NCI-H2081 (cell line): ENCODE measurements at places on chromosomes 16 and 17.

- no peak for DNase-seq
These were observed 8.7 kb upstream of the KCNH6 start for GRCh38 chr17:63514477-63514876.

- DNase-seq: no peak
These were observed 430.4 kb downstream of the WWOX start for GRCh38 chr16:78529881-78530280.

- DNase-seq: no peak
These were observed 121.9 kb upstream of the PLCG2 start for GRCh38 chr16:81657224-81657623.

- DNase-seq: no peak
These were observed 21.0 kb downstream of the ADGRG5 start for GRCh38 chr16:57563487-57563750.

- no peak for DNase-seq
These were observed 2.5 kb downstream of the TUBG1 start for GRCh38 chr17:42612013-42612412.

DNA sequence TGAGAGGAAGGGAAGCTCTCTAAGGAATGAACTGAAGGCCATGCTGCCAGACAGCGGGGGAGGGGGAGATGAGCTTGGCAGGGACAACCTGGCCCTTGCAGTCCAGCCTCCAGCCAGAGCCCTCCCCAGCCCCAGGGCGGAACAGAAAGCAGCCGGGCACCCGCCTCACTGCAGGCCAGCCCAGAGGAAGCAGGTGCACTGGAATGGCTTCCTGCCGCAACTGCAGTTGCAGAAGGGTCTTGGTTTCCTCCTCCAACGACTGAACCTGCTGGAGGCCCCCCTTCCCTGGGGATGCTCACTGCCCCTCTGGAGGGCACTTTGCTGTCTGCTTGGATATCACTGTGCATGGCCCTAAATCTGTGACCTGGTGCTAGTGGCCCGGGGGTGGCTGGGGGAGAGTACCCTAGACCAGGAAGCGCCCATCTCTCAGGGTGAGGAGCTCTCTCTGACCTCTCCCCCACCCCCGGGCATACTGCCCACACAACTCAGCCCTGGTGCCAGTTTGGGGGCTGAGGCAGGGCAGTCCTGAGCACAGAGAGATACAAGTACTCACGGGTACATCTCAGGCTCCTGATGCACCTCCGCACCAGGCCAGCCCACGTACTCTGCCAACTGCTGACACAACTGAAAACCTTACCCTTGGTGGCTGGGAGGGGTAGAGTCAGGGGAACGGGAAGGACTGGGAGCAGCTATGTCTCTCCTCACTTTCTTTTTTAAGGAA lies 41.1 kb downstream of the MYO18A start:
- no peak for DNase-seq

GRCh38 chr16:27749547-27749875 lies 199.6 kb downstream of the KATNIP start:
- DNase-seq: no peak

DNA sequence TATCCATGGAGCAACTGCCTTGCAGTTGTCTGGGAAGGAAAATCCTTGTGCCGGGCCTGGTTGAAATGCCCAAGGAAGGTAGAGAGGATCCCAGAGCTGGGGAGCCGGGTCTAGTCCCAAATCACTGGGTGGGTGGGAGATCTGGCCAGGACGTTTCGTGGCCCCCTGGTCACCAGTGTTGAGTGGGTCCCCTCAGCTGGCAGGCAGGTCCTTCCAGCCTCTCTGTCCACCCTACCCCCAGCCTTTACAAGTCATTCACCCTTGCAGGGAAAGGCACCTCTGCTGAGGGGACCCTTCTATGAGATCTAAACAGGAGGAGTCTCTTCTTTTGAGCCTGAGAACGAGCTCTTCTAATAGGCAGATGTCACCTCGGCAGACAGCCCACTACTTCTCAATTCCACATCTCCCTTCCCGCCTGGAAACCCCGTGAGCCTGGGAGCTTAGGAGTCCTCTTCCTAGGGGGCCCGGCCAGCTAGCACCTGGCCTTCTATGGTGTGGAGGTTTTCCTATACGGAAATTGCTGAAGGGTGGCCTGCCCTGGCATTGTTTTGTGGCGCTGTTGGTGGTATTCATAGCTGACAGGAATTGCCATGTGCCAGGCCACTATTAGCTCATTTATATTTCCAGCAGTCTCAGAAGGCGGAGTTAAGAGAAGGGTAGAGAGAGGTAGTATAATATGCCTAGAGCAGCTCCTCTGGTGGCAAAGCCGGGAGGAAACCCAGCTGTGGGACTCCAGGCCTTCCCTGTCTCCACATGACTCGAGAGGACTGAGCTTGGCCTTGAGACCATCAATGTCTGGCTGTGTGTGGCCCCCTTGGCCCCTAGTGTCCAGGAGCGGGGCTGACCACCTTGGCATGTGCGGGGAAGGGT lies 13.3 kb downstream of the MPRIP start:
- DNase-seq: peak; percentile 81

DNA sequence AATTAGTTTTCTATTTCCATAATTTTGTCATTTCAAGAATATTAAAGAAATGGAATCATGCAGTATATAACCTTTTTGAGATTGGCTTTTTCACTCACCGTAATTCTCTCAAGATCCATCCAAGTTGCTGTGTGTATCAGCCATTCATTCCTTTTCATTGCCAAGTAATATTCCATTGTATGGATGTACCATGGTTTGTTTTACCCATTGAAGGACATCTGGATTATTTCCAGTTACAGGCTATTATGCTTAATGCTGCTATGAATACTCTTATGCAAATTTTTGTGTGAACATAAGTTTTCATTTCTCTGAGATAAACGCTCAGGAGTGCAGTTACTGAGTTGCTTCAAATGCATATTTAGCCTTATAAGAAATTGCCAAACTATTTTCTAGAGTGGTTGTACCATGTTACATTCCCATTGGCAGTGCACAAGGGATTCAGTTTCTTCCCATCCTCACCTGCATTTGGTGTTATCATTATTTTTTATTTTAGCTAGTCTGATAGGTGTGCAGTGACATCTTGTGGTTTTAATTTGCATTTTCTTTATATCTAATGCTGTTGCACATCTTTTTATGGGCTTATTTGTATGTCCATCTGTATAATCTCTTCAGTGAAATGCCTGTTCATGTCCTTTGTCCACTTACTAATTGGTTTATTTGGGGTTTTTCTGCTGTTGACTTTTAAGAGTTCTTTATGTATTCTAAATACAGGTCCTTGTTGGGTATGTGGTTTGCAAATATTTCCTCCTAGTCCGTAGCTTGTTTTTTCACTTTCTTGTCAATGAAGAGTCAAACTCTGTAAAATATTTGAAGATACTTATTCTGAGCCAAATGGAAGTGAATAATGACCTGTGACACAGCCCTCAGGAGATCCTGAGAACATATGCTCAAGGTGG lies 32.7 kb downstream of the BMERB1 start:
- DNase-seq: peak; percentile 6

DNA sequence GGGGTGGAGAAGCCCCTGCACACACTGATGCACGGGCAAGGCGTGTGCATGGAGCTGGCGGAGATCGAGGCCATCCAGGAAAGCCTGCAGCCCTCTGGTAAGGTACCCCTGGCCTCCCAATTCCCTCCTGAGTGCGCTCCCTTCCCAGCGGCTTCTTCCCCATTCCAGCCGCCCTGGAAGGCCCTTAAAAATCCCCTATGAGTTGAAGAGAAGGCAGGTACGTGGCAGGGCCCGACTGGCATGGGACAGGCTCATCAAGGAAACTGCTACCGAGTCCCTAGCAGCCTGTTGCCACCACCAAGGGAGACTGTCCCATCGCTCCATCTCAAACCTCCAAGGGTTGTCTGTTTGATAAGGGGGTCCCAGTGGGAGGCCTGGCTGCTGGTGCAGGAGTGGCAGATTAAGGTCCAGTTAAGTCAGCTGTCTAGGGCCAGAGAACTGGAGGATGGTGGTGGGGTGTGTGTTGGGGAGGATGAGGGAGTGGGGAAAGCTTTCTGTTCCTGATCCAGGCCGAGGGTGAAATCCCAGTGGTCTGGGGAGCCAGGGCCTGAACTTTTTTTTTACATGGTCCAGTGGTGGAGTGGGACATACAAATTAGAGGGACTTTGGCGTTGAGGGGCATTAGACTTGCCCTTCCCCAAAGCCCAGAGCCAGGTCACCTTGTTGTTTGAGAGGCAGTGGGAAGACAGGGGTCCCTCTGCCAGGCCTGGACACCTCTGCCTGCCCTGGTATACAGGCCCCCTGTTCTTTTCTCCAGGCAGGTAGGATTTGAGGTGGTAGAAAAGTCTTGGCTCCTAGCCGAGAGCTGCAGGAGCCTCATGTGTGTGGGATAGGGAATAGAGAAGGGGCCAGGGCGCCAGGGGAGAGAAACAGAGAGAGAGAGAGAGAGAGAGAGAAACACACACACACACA lies 994 bp downstream of the IGFBP4 start:
- no peak for DNase-seq

GRCh38 chr17:17149520-17150447 lies 56.3 kb downstream of the PLD6 start:
- DNase-seq: no peak

GRCh38 chr17:76532072-76532651 lies 5.3 kb downstream of the CYGB start:
- no peak for DNase-seq

- no peak for DNase-seq
These were observed 90.8 kb downstream of the ABCC12 start for GRCh38 chr16:48064971-48065370.

DNA sequence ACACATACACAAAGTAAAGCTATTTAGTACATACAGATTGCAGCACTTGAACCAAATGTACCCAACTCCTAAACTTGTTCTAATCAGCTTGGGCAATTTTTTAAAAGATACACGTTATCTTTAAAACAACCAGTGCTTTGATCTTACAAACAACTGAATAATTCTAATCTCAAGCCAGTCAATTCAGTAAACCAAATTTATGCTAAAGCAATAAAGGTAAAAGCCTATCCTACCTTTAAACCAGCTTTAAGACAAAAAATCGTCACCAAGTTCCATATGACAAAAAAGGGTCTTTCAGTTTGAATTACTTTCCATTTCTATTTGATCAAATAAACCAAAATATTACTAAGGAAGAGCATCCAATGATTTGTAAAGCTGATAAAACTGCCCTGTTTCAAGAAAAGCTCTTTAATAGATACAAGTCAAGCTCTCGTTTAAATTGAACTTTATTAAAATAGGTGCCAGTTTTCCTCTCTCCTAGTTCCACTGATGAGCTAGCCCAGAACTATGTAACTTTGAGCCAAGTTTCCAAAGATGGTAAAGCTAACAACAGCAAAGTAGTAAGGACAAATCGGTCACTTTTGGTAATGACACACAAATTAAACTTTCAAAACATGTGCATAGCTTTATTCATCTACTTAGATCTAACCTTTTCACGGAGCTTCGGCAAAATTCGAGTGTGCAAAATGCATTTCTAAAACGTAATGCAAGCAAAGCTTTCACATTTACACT lies 10.2 kb downstream of the CRYBA1 start:
- DNase-seq: no peak

DNA sequence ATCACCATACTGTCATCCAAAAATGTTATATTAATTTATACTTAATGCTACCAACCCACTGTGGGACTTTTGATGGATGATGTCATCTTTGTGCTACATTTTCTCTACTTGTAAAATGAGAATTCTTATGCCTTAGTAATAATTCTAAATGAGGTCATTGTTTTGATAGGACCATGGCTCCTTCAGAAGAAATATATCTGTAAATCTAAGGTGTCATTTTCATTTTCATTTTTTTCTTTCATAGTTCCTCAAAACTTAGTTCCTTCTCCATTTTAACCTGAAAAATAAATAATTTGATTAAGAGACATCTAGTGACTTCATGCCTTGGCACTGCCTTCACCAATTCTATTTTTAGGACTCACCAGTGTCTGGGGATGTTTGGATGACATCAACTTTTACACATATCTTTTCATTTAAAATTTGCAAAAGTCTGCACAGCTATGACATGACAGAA lies 48.7 kb downstream of the GPRC5B start:
- DNase-seq: no peak
